Lung microvascular endothelial cell (primary cell): ENCODE measurements at places on chromosomes 1 and 21. TPM values are rescaled to one million over a fixed set of nuclear protein-coding genes. Genes with fewer than 3 reads are reported as not detected.

- DNase-seq, result no peak
Measured at GRCh38 chr1:170917373-170917772, 18.0 kb upstream of the MROH9 start.

The ADORA3 gene
- not detected in 2 replicates for total RNA-seq

The SPRR2B gene
- not detected in 2 replicates for total RNA-seq

The ERICH3 gene
- total RNA-seq, result not detected in 2 replicates

The AMY2A gene
- not detected in 2 replicates for total RNA-seq

DNA sequence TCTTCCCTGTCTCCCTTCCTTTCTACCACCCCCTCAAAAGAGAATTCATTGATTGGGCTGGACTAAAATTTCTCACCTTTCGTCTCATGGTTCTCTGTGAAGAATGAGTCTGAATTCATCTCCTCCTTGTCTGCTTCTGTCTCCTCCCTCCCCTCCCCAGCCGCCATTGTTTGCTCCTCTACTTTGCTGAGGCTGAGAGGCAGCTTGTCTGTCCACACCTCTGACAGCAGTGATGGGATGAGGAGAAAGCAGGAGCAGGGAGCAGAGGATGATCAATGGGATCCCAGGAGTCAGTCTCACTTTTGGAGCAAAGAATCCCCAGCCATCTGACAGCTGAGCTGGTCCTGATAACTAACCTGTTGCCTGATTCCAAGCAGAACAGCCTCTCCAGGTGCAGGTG, 2.5 kb downstream of the ILDR2 start:
- DNase-seq, result no peak

DNA sequence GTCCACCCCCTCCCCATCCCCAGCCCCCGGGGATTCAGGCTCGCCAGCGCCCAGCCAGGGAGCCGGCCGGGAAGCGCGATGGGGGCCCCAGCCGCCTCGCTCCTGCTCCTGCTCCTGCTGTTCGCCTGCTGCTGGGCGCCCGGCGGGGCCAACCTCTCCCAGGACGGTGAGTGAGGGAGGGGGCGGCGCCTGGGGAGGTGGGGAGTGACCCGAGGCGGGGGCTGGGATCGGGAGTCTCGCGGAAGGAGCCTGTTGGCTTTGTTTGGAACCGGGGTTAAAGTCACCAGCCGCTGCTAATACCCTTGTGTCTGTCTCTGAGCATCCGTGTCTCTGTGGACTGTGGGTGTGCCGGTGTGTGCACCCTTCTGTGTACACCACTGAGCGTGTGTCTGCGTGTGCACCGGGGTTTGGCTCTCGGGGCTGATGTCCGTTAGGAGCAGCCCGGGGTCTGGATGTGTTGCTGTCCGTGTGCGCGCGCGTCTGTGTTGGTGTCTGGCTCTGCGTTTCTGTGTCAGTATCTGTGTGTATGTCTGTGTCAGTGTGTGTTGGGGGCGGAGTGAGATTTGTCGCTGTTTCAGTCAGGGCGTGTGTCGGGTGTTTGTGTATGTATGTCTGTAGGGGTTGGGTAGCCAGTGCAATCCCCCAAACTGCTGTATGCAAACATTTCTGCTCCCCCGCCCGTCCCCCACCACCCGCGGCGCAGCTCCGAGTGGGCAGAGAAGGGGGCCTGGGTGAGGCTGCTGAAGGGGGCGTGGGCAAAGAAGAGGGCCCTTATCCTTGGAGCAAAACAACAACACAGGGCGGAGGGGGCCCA, 480 bp downstream of the CADM3 start:
- no peak for DNase-seq
